Nucleus accumbens (tissue), 56 donors: ENCODE measurements at places on chromosomes 3 and 15.

DNA sequence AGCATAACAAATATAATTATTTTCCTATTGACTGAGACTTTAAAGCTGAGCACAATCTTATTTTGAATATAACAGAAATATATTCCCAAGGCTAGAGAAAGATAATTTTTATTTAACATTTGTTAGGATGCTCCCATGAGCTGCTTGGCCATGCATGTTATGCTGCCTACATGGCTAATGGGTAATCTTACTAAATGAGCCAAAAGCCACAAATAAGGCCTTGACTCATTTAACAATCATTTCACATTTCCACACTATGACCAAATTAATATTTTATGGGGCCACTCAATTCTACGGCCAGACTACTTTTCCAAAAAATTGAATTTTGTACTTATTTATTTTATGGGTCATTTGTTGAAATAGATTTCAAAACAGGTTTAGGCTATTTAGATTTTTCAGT lies 141.7 kb downstream of the MEIS2 start:
- DNase-seq: no peak

DNA sequence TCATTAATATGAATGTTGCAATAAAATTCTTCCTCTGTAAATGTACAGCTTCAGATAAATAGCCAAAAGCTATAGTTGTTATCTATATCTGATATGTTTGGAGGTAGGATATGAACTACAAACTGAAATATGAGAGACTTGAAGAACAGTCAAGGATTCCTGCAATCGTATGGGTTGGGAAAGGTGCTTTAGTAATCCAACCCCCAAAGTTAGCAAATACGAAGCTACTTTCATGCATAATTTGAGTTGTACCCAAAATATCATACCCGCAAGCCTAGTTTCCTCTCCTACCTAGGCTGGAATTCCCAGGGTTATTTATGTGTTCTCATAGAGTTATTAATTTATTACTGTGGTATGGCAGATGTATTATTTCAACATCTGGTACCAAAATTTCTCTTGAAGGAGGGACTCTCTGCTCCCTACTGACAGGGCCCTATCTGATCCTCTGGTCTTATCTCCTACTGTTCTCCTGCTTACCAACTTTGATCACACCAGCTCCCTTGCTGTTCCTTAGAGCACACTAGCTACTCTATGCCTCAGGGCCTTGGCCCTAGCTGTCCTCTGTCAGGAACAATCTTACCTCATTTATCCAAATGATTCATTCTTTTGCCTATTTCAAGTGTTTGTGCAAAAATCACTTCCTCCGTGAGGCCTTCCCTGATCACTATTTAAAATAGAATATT lies 140.4 kb upstream of the CCDC54 start:
- DNase-seq: no peak

- DNase-seq: no peak
Observed at GRCh38 chr15:60821462-60822061, 342.6 kb upstream of the ICE2 start.

- no peak for DNase-seq
Observed at GRCh38 chr3:41267975-41268640, 68.8 kb downstream of the CTNNB1 start.

DNA sequence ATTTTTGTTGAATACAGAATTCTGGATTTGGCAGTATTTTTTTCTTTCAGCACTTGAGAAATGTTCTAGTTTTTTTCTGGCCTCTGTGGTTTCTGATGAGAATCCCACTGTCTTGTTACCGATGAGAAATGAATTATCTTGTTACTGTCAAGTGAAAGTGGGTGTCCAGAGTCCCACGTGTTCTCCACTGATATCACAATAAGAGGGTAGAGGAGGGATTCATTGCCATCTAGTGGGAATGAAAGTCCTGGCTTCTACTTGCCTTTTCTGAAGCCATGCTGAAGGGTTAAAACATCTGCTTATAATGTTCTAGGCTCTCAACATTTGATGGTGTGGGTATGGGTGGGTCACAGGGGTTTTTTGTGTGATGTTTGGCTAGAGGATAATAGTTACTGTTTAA lies 66.1 kb downstream of the SEC22A start:
- DNase-seq: no peak
